ENCODE measurements at places on chromosomes 1 and 21.
A peak's percentile ranks its signal among the peaks of the same experiment; 100 is the strongest.

GRCh38 chr1:60922304-60922703, 160.1 kb upstream of the NFIA start:
- no peak for DNase-seq

- DNase-seq, result no peak
These were observed 175.9 kb downstream of the PRDM16 start for GRCh38 chr1:3244927-3245315.

- DNase-seq, result no peak
These were observed 247.7 kb downstream of the PRDM2 start for GRCh38 chr1:13947658-13948057.

GRCh38 chr1:217137210-217137881, 414.1 kb upstream of the ESRRG start:
- no peak for DNase-seq

DNA sequence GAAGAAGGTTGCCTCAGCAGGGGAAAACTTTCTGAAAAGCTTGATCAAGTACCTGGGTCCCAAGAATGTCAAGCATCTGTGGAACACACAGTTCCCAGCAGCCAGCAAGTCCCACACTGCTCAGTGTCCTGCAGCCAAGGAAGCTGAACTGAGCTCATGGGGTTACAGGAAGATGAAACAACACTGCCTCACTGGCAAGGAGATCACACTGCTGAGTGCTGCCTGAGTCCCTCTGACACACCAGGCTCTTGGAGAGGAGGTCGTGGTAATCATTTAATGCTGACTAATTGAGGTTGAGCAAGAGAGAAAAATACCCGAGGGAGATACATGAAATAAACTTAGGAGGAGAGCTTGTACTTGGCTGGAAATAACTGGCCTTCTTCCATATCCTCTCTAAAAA, 75.2 kb downstream of the MPZL1 start:
- DNase-seq, result no peak

GRCh38 chr1:167687919-167688519, 33.8 kb upstream of the MPZL1 start:
- DNase-seq, result peak; percentile 80

DNA sequence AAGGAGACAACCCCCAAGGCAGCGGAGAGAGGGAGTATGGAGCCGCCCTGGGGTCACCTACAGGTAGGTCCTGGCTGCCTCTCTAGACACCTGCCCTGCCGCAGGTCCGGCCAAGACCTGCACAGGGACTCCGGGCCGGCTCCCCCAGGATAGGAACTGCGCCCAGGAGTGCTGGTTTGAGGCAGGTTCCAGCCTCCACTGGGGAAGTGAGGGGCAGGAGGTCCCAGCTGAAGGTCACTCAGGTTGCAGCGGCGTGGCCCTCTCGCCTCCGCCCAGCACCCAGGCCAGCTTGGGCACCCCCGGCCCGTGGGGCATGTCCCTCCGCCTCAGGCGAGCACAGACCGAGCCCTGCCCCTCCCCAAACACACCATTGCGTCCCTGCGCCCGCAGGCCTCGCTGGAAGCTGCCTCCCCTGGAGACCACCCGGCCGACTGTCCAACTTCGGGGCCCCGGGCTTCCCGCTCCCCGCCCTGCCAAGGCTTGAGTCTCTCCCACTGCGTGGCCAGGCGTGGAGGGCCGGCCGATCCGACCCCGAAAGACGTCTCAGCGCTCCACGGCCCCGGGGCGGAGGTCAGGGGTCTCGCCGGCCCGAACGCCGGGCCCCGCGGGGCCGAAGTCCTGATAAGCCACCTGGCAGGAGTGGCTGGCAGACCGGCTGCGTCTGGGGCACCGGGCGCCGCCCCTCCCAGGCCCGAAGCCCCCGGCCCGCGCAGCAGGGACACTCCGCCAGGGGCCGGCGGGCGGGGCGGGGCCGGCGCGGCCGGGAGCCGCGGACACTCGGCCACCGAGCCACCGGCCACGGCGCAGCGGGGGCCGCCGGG, 1.4 kb upstream of the SKI start:
- DNase-seq, result no peak

DNA sequence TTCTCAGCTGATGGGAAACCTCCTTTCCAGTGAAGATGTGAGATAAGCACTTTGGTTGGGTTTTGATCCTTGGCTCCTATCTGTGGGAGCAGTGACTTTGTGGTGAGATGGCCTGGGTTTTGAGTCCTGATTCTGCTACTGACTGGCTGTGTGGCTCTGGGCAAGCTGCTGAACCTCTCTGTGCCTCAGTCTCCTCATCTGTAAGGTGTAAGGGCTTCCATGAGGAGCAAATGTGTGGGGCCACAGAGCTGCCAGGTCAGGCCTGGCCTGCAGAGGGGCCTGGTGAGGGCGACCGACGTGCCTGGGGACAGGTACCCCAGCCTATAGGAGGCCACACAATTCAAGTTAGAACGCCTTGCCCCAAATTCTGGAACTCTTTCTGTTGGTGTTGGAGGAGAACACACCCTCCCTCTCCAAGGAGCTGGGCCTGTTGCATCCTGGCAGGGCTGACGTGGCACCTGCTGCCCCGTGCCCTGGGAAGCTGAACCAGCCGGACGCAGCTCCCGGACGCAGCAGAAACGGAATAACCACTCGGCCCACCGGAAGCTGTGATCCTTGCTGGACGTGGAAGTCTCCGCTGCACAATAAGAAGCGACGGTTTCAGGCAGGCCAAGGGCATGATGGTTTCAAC, 62.7 kb downstream of the AGPAT3 start:
- DNase-seq, result no peak

- no peak for DNase-seq
These were observed 10.1 kb upstream of the PDXK start for GRCh38 chr21:43708745-43709381.

- DNase-seq, result no peak
These were observed 2.0 kb downstream of the SERINC2 start for GRCh38 chr1:31414980-31415370.

DNA sequence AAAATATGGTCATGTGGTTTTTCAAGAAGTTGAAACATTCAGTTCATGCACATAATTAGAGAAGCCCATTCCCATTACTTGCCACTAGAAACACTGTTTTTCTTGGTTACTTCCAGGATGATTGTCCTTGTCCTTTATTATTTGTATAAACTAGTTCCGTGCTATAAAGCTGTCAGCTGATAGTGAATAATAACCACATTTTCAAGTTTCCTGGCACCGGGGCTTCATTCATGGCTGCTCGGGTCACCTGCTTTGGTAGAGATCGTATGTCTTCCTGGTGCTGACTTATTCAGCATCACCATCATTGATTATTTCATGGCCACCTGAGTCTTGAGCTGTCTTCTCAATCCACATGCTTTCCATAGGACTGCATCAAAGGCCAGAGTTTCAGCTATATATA, 62.9 kb upstream of the ZNF326 start:
- DNase-seq, result no peak

GRCh38 chr1:237405912-237406311, 363.9 kb downstream of the RYR2 start:
- no peak for DNase-seq

DNA sequence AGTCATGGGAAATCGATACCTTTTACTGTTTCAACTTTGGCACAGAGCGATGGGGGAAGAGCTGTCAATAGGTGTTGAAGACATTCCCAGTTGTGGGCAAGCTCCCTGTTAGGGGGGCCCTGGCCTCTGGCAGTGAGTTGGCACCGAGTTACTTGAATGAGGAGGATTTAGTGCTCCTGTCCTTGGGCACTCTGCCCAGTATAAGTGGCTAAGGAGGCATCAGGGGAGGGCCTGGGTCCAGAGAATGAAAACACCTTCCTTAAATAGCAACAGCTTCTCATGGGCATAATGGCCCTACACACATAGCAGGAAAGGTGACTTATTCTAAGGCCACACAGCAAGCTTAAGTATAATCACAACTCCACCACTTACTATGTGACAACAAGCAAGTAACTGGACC, 664.4 kb downstream of the PTPRU start:
- no peak for DNase-seq

GRCh38 chr1:214846276-214846675, 236.3 kb upstream of the KCNK2 start:
- DNase-seq, result no peak

GRCh38 chr1:110106013-110106941, 6.0 kb upstream of the UBL4B start:
- peak; percentile 91 for DNase-seq

DNA sequence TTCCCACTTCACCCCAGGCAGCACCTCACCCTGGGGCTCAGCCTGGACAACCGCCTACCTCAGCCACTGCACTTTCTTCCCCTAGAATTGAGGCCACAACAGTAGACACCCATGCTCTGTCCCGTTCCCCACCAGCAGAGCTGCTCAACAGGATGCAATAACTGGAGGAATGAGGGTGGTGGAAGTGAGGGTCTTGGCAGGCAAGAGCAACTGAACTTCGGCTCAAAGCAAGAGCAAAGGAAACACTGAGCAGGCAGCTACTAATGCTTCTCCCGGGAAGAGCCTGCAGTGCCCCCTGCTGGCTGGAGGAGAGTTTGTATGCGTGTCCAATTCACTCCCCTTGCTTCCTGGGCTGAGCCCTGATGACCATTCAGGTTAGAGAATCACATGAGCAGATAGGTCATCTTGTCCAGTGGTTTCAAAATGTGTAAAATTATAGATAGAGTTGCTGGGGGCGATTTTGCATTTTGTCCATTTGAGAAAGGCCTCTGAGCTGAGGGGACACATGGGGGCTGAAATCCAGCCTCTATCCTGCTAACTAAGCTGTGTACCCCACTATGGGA, 13.9 kb downstream of the NT5C1A start:
- peak; percentile 69 for DNase-seq

GRCh38 chr1:77350012-77350770, 68.4 kb downstream of the AK5 start:
- no peak for DNase-seq

- no peak for DNase-seq
These were observed 85.7 kb downstream of the NENF start for GRCh38 chr1:212518188-212519054.

DNA sequence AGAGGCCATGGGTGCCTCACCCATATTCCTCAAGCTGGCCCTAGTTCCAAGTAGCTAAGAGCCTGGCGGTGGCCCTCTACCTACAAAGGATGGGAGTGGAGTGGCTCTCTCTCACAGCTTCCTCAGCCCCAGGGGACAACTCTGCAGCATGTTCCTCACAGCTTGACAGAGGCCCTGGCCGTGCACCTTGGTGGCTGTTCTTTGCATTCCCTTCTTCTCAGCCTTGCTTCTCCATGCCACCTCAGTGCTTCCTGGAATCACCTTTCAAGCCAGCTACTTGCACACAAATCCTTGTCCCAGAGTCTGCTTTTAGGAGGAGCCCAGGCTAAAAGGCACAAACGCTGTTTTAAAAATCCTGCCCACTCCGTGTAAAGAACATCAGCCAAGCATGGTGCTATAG, 69.0 kb upstream of the DIRAS3 start:
- DNase-seq, result no peak

DNA sequence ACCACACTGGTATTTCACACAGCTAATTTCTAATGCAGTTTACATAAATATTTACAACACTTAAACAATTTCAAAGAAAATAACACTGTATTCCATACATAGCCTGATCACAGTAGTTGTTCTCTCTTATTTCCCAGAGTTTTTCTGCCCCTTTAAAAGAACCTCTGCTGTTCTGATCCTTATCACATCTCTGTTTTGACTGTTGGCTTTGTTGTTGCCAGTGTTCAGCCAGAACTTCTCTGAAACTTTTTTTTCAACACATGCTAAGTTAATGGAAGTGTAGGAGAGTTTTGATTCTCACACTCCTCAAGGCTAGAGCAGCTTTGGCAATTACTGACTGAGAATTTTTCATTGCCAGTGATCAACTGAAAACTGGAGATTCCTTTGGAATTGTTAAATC, 11.1 kb downstream of the SELE start:
- DNase-seq, result no peak

- DNase-seq, result no peak
These were observed 88.0 kb downstream of the APP start for GRCh38 chr21:26082549-26082948.

DNA sequence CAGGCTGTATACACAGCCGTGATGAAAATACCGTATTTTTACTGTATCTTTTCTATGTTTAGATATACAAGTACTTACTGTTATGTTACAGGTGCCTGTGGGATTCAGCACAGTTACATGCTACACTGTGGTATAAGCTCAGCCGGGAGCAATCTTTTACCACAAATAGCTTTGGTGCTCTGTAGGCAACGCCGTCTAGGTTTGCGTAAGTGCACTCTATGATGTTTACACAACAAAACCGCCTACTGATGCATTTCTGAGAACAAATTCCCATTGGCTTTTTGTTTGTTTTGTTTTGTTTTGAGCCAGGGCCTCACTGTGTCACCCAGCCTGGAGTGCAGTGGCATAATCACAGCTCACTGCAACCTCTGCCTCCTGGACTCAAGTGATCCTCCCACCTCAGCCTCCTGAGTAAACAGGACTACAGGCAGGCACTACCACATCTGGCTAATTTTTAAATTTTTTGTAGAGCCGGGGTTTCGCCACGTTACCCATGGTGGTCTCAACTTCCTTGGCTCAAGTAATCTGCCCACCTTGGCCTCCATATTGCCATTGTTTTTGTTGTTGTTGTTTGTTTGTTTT, 81.0 kb downstream of the SCCPDH start:
- no peak for DNase-seq

DNA sequence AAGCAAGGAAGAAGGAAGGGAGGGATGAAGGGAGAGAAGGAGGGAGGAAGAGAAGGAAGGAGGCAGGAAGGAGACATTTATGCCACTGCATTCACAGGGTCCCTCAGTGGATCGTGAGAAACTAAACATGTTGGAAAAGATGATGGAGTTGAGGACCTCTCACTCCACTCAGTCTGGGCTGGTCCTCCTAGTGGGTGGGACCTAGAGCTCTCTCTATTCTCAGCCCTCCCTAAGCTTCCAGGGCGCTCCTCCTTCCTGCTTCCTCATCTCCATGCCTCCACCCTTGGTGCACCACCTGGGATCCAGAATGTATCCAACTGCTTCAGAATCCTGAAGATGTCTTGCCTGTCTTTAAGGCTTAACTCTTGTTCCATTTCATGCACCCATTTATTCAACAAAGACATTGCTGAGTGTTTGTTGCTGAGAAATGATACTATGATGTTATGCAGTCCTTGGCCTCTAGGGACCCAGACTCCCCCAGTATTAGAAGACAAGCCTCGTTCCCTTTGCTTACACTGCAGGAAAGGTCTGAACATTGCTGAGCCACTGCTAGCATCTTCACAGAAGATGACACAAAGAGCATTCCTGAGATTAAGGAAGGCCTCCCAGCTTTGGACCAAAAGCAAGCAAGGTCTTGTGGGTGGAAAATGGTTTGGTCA, 88.5 kb downstream of the BEND5 start:
- DNase-seq, result peak; percentile 60

GRCh38 chr21:43866260-43866629, 1.2 kb downstream of the AGPAT3 start:
- DNase-seq, result no peak

DNA sequence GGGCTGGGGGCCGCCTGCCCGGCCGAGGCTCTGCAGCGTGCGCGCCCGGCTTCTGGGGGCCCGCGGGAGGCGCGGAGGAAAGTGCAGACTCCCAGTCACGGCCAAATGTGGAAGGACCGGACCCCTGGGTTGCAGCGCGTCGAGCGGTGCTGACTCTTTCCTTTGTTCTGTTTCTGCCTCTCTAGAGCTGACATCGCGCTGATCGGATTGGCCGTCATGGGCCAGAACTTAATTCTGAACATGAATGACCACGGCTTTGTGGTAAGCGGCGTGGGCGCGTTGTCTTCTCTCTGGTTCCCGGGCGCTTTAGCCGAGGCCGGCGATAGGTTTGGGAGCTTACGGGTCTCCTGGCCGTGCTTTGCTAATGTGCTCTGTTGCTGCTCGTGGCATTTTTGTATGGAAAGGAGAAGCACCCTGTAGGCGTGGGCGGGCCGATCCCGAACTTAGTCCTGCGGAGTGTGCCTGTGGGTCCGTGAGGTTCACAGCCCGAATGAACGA, 629 bp downstream of the PGD start:
- no peak for DNase-seq

Measured in SK-N-DZ (cell line).